ENCODE measurements at places on chromosomes 6 and 20.

- no peak for DNase-seq
Measured at GRCh38 chr6:29596381-29596900, 11.5 kb downstream of the OR2H2 start.

GRCh38 chr20:10642856-10643559 lies 30.8 kb downstream of the JAG1 start:
- no peak for DNase-seq

DNA sequence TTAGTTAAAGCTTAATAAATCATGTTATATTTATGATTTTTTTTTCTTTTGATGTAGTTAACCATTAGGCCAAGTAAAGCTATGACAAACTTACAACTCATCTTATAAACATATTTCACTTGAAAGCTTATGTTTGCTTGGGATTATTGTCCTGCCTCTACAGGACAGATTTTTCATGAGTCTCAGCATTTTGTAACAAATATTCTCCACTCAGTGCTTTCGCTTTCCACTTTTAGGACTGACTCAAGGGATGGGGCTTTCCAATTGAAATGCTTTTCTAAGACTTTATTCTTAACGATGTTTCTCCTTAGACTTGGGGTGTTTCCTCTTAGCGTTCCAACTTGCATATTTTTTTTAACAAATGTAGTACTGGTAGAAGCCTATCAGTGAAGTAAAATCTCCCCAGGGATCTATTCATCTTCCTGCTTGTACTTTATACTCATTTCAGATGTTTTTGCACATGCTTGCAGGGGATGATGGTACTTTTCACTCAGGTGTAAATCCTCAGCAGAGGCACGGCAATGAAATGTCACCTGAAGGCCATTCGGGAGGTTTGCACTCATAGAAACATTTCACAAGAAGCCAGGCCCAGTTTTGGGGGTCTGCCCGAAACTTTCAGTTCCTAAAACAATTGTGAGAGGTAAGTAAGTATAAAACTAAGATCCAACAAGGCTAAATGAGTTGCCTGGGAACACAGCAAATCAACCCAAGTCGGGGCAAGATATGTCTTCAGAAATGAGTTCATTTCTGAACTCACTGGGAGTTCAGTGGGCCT lies 298.1 kb upstream of the FOXQ1 start:
- DNase-seq: no peak

DNA sequence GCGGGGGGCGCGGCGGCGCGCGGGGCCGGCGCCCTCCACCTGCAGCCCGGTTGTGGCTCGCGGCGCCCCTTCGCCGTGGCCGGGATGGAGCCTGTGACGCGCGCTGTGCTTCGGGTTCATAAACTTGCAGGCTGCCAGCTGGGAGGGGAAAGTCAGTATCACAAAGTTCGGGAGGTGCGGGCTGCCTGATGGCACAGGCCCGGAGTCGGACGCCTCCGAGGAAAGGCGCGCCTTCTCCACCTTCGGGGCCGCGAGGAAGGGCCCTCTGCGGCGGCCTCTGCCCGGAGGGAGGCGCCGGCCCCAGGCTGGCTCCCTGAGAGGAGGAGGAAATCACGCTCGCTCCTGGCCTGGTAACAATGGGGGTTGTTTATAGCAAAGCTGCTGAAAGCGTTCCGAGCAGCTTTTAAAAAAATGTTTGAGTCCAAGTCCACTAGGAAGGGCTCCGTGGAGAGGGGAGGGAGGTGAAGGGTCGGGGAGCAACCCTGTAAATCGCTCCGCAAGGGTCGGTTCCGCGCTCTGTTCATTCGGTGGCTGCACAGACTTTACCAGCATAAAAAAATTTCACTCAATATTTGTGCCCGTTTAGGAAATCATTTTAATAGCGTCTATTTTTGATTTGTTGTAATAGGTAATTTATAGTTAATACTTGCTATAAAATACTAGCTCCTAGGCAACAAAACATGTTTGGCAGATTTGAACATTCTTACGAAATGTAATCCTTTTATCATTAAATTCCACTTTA lies 1.0 kb downstream of the AFDN start:
- peak; percentile 56 for DNase-seq

DNA sequence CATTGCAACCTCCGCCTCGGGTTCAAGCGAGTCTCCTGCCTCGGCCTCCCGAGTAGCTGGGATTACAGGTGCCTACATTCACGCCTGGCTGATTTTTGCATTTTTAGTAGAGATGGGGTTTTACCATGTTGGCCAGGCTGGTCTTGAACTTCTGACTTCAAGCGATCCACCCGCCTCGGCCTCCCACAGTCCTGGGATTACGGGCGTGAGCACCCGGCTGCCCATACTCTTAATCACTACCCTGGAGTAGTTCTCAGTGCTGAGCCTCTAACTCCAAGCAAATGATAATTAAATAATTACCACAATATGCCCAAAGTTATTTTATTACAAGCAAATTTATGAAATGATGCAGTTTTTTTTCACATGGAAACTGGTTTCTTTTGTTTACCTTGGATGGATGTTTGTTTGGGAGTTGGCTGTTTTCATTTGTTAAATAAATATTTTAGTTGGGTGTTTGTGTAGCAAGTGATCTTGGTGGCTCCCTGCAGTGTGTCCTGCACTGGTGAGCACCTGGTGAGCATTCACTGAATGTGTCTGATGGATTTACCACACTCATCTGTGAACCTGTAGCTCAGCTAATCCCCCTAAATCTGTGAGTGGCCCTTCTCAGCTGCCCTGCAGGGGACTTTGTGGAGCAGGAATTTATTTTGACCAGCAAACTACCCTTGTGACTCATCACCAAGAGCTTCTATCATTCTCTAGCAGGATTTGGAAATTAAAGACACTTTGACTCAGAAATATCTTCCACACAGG lies 36.9 kb downstream of the UTRN start:
- peak; percentile 51 for DNase-seq

GRCh38 chr20:60937585-60937984 lies 314.5 kb upstream of the CDH4 start:
- no peak for DNase-seq

DNA sequence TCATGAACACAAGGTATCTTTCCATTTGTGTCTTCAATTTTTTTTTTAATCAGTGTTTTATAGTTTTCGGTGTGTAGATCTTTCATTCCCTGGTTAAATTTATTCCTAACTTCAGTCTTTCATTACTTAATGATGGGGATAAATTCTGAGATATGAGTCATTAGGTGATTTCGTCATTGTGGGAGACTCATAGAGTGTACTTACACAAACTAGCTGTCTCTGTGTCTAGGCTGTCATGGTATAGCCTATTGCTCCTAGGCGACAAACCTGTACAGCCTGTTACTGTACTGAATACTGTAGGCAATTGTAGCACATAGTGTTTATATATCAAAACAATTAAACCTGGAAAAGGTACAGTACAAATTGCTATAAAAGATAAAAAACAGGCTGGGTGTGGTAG lies 42.1 kb downstream of the SMAP1 start:
- DNase-seq: no peak

DNA sequence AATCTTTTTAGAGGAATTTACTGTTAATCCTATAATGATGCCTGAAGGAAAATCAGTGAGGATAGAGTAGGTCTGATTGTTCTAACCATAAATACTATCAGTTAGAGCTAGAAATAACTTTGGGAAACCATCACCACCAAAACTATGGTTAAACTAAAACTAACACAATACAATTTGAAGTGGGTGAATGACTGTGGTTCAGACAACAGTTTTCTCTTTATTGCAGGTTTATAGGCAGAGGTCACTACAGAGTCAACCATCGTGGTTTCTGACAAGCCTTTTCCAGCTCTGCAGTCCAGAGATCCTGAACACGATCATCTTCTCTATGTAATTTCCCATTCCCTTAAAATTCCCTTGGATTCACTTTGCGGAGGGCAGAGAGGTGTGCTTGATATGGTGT lies 134.3 kb downstream of the IBTK start:
- no peak for DNase-seq

DNA sequence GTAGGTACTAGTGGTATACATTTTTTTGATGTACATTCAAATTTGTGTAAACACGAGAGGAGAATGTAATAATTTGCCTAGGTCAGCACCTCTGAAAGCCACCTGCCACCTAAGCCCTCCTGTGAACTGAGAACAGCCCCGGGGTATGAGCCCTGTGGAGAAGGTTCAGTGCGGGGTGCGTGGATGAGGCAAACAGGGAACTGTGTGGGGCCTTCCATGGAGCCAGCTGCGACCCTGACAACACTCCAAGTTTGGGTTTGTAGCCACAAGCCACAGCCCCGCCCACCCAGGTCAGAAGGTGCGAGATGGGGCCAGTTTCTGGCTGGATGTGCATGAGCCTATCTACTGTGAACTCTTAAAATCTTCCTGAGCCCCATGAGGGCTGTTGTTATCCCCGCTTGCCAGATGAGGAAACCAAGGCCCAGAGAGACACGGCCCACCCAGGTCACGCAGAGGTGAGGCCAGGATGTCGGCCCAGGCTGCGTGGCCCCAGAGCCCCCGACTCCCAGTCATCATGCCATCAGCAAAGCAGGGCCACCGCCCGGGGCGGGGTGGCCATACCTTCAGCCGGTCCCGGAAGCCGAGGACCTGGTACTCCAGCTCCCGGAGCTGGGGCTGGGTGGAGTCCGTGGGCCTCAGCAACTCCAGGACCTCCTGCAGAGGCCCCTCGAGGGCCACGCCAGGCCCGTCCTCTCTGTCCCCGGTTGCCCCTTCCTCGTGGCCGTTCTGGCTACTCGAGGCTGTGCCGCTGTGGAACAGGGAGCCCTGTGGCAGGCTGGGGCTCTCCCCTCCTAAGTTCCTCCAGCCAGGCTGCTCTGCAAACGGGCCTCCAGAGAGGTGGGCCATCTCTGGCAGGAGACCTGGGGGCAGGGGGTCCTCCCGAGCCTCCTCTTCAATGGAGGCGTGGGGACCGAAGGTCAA lies 89.6 kb downstream of the RIPOR3 start:
- DNase-seq: no peak

DNA sequence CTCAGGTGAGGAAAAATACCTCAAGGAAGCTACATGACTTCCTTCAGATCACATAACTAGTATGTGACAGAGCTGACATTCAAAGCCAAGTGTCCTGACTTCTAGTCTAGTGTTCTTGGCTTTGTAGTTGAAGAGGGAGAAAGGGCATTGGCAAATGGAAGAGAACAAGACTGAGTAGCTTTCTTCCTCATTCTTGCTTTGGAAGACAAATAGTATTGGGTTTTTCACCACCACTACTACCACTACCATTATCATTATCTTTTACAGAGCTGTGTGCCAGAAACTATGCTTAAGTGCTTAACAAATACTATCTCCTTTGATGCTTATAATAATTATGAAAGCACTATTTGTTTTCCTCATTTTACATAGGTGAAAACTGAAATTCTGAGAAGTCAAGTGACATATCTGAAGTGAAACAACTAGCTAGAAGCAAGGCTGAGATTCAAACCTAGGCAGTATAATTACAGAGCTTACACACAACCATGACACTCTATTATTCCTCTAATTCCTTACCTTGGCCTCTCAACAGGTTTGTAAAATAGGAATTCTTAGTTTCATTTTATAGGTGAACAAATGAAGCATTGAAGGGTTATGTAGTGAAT lies 6.8 kb downstream of the ACSS2 start:
- DNase-seq: no peak

GRCh38 chr6:142918339-142919042 lies 26.5 kb downstream of the HIVEP2 start:
- DNase-seq: no peak

DNA sequence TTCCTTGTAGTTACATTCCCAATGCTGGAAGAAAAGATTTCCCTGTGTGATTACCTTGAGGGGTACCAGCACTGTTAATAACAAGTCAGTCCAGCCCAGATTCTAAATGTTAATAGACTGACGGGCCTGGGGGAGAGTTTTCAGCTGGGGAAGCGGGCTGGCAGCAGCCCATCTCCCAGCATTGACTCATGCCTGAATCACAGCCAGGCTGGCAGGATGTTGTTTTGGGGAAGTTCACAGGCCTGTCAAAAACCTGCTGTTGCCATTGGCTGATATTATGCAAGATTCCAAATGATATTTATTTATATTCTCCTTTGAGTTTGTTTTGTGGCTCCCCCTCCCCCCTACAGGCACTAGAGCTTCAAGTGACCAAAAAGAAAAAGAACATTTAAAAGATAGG lies 213.9 kb upstream of the CNR1 start:
- no peak for DNase-seq

GRCh38 chr20:3786665-3787323 lies at the start of gene CENPB:
Gene CENPB (minus strand): TSS chr20:3786740. CDS start chr20:3786483, 257 bp downstream.
- DNase-seq: peak; percentile 83

DNA sequence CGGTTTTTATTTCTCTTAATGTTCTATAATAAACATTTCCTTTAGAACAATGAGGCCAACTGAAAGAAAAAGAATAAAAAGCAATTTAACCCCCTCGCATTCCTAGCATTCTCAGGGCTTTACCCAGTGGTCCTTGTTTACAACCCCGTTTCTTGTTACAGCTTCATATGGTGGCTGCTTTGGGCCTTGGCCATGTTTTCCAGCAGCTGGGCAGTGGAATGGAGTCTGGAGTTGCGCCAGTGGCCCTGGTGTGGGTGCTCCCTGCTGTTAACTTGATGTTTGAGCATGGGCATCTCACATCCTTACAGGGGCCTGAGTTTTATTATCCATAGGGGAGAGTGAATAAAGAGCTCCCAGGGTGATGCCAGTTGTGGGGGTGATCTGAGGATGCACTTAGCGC lies 18.8 kb downstream of the EFCAB8 start:
- no peak for DNase-seq

DNA sequence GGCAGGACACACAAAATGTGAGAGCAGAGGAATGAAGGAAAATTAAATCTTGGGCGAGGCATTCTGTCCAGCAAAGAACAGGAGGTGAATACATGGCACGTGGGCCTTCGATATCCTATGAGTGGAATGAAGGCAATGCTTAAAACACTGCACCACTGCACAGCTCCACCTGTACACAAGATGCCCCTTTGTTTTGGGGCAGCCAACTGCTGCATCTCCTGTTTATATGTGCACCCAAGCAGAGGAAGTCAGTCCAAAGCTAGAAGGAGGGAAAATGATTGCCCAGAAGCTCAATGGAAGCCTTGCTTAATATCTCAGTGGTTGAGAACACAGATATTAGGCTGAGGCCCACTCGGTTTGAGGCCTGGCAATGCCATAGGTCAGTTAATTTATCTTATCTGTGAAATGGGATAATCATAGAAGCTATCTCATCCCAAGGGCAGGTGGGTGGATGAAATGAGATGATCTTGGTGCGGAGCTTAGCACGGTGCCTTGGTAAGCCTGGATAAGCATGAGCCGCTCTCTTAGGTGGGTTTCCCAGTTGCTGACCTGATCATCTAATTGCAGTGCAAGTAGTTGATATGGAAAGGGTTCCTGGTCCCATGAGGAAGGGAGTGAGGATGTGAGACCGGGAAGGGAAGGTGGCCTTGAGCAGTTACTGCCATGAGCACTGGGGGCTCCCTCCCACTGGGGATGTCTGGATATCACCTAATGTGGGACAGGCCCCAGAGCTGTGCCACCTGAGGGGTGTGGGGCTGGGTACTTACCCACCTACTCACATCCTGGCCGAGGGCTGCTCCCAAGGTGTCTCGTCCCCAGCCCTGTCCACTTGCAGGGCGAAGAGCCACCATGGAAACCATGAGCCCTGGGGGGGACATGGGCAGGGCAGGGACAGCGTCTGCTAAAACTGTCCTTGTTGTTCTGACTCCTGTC lies 9.9 kb downstream of the BANF2 start:
- DNase-seq: no peak

GRCh38 chr20:49908258-49908565 lies 7.1 kb downstream of the SPATA2 start:
- no peak for DNase-seq

GRCh38 chr6:37381579-37381978 lies 27.8 kb downstream of the RNF8 start:
- peak; percentile 79 for DNase-seq
